ENCODE measurements at places on chromosomes 5 and 9.

DNA sequence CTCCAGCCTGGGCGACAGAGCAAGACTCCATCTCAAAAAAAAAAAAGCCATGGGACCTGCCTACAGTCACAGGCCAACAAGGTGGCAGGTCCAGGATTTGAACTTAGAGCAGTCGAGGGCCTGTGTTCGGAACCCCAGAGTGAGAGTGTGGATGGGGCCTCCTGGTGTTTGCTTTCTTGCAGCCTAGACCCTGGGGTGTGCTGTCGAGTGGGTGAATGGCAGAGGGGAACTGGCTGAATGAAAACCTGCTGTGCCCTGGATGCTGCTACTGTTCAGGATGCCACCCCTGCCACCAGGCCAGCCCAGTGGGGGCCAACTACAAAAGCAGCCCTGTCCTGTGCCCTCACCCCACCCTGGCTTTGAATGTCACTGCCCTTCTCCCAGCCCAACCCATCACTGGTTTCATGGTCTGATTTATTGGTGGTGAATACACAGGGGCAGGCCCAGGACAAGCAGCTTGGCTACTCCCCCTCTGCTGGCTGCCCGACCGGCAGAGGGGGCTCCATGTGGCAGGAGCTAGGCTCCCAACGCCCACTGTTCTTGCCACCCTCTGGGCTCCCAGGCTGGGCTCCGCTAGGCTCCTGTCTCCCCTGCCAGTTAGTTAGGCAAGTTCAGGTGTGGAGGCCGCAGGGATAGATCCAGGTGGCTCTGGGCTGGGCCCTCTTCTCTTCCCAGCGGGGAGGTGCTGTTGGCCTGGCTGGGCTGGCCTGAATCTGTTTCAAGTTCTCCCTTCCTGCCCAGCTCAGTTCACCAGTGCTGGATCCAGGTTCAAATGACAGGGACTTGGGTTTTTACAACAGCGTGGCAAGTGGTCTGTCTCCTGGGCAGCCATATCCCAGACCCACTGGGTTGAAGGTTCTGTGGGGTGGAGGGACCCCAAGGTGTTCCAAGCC, 12.2 kb downstream of the FPGS start:
- DNase-seq: no peak

GRCh38 chr5:57216714-57217113, 42.9 kb downstream of the GPBP1 start:
- no peak for DNase-seq

DNA sequence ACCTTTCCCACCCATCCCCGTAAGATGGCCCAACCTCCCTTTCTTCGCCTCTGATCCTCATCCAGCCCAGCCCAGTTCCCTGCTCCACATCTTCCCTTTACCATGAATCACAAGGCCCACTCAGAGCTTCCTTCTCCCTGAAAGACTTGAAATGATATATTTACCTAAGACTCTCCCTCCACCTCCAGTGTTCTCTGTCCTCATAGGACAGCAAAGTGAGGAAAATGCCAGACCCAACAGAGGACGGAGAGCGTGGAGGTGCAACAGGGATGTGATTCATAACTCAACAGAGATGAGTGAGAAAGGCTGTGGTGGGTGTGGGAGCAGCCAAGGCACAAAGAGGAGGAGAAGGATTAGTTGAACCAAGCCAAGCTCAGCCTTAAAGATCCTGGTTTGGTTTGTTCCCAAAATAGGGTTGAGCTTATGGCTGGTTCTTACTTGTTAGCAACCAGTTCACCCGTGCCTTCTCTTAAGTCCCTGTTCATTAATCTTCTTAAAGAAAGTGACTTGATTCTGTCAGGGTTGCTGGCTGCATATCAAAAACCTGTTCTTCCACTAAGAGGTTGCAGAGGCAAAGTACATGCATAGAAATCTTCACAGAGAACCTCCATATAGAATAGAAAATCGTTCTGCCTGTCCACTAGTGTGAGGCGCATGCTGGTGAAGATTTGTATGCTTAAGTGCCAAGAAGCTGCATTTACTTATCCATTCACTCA, 183.2 kb downstream of the ACTL7B start:
- no peak for DNase-seq

DNA sequence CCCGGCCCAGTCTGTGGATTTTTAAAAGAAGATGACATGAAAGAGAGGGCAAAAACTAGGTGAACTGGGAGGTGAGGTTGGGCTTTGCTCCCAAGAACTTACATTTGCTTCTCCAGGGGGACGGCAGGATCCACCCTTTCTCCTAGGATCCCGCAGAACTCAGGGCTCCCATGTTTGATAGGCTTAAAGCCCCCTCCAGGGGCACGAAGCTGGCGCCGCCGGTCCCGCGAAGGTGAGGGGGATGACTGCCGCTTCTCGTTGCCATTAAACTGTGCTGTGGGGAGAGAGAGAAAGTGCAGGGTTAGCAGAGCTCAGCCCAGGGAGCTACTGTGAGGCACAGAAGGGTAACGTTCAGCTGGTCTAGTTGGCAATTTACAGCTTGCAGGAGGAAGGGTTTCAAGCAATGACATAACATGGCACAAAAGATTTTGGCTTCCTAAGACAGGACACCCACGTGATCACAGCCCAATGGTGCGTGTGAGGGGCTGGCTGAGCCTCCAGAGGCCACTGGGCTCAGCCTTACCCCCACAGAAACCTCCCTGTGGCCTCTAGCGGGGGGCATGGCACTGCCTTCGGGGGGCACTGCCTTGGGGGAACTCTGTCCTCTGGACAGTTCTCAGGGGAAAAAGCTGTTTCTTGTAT, 52.0 kb upstream of the SLC25A51 start:
- no peak for DNase-seq

DNA sequence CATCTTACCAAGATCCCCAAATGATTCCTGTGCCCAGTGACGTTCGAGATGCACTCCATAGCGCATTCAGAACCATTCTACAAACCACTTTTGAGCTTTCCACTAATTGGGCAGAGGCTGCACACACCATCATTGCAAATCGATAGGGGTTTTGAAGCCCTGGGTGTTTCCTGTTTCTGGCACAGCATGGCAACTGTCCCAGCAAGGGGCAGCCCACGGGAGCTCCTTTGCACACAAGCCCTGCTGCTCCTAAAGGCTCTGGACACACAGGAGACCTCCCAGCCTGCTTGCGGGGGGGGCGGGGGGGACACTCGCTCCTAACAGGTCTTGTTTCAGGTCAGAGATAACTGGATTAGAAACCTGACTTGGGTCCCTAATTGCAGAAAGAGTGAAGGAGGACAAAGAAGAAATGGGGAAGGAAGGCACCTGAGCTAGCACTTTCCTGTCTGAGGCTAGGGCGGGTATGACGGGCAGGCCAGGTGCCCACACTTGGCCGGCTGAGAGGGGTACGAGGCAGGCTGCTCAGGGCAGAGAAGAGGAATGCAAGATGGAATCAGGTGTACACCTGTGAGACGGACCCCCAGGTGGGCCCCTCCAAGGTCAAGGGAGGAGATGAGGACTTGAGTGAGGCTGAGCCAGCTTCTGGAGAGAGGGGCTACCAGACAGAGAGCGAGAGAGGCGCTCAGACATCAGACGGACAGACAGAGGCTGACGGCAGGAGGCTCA, 820 bp downstream of the FBP1 start:
- DNase-seq: no peak

DNA sequence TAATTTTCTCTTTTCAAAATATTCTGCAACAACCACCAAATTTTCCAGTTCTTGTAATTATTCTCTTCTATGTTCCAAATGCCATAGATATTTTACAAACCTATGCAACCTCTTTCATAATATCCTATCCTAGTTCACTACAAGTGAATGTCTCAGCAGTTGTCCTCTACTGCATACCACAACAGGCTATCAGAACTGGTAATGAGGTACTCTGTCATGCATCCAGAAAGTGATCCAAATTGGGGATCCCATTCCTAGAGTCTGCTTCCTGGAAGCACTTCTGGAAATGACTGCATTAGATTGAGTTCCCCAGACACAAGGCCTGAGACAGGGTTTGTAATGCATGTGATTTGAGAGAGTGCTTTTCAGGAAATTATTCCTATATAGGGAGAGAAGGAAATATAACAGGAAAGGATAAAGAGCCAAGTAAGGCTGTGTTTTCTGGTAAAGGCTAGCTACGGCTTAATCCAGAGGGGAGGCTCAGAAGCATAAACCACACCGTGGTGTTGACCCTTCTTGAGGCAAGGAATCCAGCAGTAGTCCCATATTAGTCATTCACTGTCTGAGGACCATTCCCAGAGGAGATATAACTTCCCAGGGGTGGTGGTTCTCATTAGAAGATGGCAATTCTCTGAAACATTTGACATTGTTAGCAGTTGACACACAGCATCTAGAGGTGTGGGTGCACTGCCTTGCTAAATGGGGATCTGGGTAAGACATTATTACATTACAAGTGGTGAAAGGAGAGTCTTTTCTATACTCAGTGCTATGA, 80.3 kb upstream of the FST start:
- DNase-seq: no peak

DNA sequence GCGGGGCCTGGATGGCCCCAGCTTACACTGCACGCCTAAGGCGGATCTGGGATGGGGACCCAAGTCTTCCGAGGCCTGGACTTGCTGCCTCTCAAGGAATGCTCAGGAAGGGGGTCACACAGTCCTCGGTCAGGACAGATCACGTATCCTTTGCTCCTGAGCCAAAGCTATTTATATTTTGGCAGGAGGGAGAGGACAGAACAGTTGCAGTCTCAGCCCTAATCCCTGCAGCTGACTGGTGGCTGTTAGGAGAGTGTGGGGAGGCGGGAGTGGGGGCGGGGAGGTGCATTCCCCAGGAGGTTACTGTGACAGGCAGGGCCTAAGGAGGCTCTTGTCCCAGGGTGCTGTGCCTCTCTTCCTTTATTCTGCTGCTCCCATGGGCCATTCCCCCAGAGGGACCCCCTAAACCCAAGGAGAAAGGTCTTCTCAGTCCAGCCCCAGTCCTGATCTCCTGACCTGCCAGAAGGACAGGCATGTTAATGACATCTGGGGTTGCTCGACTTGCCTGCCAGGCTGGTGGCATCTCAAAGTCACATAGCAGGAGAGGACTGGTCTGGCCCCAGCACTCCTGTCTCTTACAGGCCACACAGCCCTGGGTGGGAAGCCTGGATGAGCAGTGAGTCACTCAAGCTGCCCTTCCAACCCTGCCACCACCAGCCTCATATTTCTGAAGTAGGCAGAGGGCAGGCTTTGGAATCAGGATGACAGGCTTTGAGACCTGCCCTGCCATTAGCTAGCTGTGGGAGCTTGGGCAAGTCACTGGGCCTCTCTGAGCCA, 51.9 kb downstream of the COL27A1 start:
- no peak for DNase-seq

DNA sequence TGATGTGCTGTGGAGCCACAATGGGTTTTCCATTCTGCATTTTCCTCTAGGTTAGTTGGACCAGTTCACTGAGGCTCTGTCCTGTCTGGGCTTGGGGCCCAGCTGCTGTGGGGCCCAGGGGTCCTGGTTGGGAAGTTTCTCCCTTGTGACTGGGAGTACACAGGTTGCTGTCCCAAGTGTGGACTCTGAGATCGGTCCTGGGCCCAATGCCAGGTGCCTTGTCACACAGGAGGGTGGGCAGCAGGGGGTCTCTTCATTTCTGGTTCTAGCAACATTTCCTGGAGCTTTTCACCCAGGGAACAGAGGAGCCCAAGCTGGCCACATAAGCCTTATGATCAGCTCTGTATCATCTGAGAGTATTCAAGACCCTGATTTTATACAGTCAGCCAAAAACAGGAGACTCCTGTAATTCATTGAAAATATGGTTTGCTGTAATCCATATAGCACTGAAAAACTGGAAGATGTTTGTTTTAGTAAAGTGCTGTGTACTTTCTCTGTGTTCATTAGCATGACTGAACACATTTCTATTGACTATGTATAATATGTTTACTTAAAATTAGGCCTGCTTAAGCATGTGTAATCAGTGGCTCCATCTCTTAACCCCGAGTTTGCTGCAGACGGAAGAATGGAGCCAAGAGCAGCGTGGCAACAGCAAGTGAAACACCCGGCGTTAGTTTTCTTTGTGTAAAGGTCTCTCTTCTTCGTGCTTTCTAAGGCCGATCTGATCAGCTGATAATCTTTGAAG, 62.5 kb downstream of the MVB12B start:
- DNase-seq: no peak

DNA sequence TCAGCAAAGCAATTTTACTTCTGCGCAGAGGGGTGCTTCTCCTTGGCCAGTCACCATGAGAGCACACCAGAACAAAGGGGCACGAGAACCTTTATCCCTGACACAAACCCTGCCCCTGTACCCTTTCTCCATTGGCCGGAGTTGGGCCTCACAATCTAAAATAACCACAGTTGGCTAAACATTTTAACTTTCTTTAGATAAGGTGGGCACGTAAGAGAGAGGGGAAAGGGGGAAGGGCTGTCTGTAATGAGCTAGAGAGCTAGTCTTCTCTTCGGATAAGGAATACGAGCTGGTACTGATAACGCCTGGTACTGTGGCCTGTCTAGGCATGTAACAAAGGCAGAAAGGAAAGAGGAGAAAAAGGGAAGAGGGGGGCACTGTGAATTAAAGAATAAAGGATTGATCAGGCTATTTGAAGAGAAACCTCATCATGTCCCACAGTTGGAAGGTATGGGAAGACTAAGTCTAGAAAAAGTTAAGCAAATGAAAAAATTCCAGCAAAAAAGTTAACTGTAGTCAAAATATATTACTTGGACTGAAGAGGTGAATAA, 1.8 kb upstream of the IARS1 start:
- no peak for DNase-seq

GRCh38 chr5:104018299-104018698, 455.7 kb upstream of the NUDT12 start:
- DNase-seq: no peak

- no peak for DNase-seq
These were observed 53.8 kb upstream of the FBN2 start for GRCh38 chr5:128591598-128592455.

GRCh38 chr5:56080375-56081052, 85.8 kb upstream of the IL6ST start:
- DNase-seq: no peak

- DNase-seq: no peak
These were observed 87.6 kb downstream of the FGF1 start for GRCh38 chr5:142598338-142598700.

GRCh38 chr9:33377089-33377715, 25.2 kb downstream of the AQP7 start:
- DNase-seq: no peak

GRCh38 chr5:51488803-51489642, 105.8 kb downstream of the ISL1 start:
- no peak for DNase-seq

GRCh38 chr9:96398582-96399324, 15.2 kb upstream of the SLC35D2 start:
- DNase-seq: no peak

- DNase-seq: no peak
These were observed 56.7 kb downstream of the TLE1 start for GRCh38 chr9:81632599-81632998.

DNA sequence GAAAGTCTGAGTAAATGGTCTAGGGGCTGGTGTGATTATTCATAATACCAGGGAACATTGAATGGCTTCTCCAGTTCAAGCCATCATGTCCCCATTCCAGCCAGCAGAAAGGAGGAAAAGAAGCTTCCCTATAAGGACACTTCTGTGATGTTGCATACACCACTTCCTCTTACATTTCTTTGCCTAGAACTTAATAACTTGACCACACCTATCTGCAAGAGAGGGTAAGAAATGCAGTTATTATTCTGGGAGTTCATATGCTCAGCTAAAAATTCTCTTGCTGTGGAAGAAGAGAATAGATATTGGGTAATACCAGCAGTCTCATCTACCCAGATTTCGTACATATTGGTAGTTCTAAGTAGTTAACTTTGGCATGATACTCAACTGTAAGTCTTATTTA, 166.1 kb downstream of the SLC28A3 start:
- DNase-seq: no peak

GRCh38 chr5:38756068-38756467, 89.7 kb upstream of the OSMR start:
- no peak for DNase-seq

Data from stimulated activated CD4-positive, alpha-beta T cell treated with anti-CD3 and anti-CD28 coated beads, TNF-alpha, amount 100 ng/mL, for 24 hours (primary cell).